Caco-2 (cell line): ENCODE measurements at places on chromosomes 1 and 21. TPM values are rescaled to one million over a fixed set of nuclear protein-coding genes. Genes with fewer than 3 reads are reported as not detected.
A peak's percentile ranks its signal among the peaks of the same experiment; 100 is the strongest.

Gene USP33
- 36.1 and 40.6 TPM in 2 replicates for total RNA-seq

Gene INSRR
- not detected in 2 replicates for total RNA-seq

Gene NID1
- total RNA-seq = 43.7 and 48.5 TPM in 2 replicates

DNA sequence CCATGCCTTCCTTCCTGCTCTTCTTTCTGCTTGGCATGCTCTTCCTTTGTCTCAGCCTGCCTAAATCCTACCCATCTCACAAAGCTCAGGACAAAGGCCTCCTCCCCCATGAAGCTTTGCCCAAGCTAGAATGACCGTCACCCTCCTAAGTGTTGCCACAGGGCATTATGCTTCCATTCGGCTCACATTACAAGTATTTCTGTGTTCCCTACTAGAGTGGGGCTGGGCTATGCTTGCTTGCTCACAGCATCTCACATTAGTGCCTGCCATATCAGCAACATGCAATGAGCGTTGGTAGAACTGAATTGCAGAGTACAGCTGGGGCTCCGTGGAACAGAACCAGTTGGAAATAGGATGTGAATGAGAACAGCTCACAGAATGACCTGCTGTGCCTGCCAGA is 82.8 kb downstream of the CD58 start:
- H3K36me3 ChIP-seq = no peaks in the 10 kb centered on the region
- no peak overlapping the region for H3K4me3 ChIP-seq
- no peaks in the 10 kb centered on the region for H3K27me3 ChIP-seq
- no peak overlapping the region for H3K27ac ChIP-seq
- DNase-seq = no peak

DNA sequence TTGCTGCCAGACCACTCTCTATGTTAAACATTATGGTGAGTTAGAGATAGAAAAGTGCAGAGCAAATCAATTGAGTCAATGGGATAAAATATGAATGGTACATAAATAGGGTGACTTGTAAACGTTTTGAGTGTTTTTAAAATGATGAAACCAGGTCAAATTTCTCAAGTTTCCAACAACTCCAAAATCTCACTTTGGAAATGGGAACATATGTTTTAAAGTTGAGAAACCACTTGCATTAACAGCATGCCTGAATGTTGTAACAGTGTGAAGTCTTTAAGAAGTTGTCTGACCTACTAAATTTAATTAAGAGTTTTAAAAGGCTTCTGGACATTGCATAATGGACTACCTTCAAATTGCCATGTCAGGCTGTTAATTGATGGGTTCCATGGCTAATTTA is 33.6 kb upstream of the RAVER2 start:
- H3K27ac ChIP-seq = no peak overlapping the region
- no peaks in the 10 kb centered on the region for H3K4me1 ChIP-seq
- no peaks in the 10 kb centered on the region for H3K36me3 ChIP-seq
- no peak for DNase-seq
- no peak overlapping the region for H3K4me3 ChIP-seq

GRCh38 chr1:172041742-172042141 is 200.4 kb downstream of the DNM3 start:
- 0 out of 2 replicates have a peak, but pooled peaks cover 4% of the 10 kb centered on the region for H3K4me1 ChIP-seq
- H3K4me3 ChIP-seq = no peak overlapping the region
- H3K27ac ChIP-seq = no peak overlapping the region
- no peaks in the 10 kb centered on the region for H3K27me3 ChIP-seq
- no peaks in the 10 kb centered on the region for H3K36me3 ChIP-seq
- DNase-seq = no peak

DNA sequence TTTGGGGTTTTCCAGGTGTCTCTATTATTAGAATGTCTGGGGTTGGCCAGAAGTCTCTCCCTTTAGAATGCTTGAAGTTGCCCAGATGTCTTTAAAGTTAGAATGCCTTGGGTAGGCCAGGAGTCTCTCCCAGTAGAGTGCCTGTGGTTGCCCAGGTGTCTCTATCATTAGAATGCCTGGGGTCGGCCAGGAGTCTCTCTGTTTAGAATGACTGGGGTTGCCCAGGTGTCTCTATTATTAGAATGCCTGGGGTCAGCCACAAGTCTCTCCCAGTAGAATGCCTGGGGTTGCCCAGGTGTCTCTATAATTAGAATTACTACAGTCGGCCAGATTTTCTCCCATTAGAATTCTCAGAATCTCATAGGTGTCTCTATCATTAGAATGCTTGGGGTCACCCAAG is 55.2 kb downstream of the RNF187 start:
- DNase-seq = peak; percentile 0
- no peaks in the 10 kb centered on the region for H3K4me1 ChIP-seq
- H3K36me3 ChIP-seq = no peaks in the 10 kb centered on the region
- no peaks in the 10 kb centered on the region for H3K27me3 ChIP-seq
- H3K4me3 ChIP-seq = no peak overlapping the region
